ENCODE measurements at places on chromosomes 4 and X. TPM values are rescaled to one million over a fixed set of nuclear protein-coding genes. Genes with fewer than 3 reads are reported as not detected.

DNA sequence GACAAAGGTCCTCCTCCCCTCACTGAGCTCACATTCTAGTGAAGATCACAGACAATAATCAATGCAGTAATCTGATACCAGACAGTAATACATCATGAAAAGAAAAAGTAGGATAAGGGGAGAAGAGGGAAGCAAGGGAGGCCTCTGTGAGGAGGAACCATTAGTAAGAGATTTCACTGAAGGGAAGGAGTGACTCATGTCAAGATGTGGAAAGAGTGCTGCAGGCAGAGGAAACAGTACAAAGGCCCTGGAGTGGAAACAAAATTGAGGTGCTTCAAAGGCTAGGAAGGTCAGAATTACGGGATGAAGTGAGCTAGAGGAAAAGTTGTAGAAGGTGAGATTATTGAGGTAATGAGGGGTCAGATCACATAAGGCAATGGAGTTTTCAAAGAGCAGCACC, 38.1 kb downstream of the LAMTOR3 start:
- peak; percentile 23 for DNase-seq

DNA sequence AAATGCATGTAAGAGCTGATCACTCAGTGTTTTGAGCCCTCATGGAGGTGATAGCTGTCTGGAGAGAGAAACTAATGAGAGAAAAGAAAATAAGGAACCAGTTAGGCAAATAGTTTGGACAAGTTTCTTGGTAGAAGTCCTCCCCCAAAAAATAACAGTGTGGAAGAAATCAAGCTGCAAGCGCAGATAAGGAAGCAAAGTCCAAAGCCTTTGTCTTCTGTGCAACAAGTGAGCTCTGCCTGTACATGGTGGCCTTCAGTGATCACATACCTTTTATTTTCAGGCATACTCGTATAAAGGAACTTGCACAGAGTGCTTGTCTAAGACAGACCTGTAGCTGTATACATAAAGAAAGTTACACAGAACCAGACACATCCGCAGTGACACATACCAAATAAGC, 2.5 kb upstream of the UGT2A3 start:
- DNase-seq = no peak

DNA sequence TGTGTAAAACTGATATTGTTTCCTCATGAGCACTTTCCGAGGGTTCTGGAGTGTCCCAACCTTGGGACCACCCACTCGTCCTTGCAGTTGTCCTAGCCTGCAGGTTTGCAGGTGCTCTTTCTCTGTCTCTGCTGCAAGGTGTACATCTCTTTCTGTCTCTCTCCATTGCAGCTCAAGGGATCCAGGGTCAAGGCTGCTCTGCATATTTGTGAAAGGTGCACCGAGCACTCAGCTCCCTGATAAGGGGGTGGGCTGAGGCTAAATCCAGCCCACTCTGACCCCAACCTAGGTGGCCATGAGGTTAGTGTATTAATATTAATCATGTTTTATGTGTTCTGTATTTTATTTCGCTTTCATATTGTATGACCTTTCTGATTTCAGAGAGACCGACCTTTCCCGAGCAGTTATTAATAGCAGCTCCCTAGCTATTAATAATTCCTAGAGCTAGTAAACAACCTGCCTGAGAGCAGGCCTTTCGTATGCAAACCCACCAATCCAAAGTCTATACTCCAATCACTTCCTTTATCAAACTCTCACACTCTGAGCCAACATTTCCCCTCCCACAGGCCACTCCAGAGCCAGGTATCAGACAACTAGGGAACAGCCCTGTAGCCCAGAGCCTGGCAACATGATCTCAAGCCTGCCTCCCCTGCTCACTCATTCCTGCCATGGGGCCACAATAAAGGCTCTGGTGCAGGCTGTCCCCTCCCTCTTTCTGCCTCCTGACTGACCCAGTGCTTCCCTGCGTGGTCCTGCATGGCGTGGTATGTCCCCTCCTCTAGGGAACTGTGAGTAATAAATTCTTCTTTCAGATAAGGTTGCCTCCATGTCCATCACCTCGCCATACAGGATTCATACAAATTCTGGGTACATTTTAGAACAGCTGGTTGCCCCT, 73.9 kb downstream of the SLC2A9 start:
- DNase-seq = no peak

DNA sequence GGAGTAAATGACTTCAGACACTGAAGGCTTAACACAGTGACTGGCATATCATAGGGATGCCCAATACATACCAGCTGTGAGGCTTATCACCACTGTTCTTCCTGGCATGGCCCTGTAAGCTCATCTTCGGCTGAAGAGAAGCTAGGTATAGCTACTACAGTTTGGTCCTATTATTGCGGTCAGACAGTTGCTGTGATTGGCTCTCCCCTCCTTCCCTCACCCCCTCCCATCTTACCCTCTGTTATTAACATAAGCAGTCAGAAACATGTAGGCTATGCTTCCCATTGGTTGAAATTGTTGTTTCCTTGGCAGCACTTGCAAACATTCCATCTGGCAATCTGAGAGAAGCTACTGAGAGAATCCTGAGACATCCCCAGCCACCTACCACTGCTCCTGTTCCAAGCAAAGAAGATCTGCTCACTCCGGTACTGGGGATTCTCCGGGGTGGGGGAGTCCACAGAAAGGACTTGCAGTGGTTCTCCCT, at the start of gene AKAP14:
Gene AKAP14 (plus strand): TSS at position 51 of the 484 bp plus-strand sequence. CDS start 7,331 bp downstream, outside the sequence.
- DNase-seq = no peak

DNA sequence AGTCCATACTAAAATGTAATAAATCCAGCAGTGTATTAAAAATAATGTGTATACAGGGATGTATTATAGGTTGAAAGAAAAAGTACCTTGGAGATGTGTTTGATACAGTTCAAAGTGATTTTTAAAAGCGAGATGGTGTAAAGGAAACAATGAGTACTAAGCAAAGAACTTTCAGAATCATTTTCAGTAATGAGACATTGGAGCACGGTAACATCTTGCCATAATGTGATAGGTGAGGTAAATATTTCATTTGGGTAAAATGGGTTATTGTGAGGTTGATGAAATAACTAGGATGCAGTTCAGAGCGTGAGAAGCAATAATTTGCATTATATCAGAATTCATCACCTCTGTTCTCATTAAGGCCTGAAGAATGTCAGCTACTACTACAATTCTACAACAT, 25.9 kb downstream of the EIF2S3 start:
- no peak for DNase-seq

DNA sequence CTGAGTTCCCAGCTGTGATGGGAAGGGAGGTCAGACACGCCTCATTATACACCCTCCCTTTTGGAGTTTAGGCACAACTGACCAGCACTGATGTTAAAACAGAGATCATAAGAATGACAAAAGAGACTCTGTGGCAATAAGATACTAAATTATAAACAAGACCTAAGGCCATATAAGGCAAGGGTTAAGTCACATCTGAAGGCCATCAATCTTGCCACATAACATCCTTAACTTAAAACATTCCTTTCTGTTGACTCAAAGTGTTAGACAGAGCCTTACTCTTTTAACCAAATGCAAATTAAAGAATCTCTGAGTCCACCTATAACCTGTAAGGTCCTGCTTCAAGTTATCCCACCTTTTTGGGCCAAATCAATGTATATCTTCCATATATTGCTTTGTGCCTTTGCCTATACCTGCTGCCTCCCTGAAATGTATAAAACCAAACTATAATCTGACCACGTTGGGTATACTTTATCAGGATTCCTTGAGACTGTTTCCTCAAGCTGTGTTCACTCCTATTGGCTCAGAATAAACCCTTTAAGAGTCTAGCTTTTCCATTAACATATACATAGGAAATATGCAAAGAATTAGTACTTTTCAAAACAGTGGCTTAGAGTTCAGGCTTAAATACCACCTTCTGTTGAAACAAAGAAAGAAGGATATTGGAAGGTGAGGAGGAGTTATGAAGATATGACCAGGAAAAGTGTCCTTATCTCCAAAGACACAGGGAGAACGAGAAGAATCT, 214.4 kb upstream of the PPP1R2C start:
- peak; percentile 21 for DNase-seq

DNA sequence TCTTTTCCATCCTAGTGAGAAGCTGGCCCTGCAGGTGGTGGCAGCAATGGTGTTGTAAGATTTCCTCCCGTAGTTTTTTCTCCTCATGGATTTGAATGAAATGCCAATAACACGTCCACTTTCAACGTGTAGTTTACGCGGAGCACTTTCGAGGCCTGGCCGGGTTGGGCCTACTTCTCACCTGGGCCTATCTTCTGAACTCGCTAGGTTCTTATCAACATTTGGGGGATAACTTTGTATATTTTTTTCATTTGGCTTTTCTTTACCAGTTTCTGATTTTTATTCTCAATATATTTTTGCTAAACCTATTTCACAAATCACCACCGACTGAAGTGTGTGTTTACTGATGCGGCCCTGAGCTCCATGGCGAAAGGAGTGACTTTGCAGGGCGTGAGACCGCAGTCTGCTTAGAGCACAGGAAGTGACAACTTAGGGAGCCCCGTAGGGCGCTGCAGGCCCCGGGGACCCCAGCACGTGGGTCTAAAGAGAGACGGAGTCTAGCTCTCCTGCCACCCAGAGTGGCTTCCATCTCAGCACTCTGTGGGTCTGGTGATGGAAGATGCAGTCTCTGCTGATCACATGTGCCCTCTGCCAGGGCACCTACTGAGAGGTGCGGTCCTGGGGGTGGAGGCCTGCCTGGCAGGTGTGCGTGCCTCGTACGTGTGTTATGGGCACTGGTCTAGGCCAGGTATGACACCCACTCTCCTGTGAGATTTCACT, 29.1 kb downstream of the NELFA start:
- DNase-seq = no peak

GRCh38 chrX:40470830-40471429, 109.8 kb upstream of the ATP6AP2 start:
- DNase-seq = no peak

DNA sequence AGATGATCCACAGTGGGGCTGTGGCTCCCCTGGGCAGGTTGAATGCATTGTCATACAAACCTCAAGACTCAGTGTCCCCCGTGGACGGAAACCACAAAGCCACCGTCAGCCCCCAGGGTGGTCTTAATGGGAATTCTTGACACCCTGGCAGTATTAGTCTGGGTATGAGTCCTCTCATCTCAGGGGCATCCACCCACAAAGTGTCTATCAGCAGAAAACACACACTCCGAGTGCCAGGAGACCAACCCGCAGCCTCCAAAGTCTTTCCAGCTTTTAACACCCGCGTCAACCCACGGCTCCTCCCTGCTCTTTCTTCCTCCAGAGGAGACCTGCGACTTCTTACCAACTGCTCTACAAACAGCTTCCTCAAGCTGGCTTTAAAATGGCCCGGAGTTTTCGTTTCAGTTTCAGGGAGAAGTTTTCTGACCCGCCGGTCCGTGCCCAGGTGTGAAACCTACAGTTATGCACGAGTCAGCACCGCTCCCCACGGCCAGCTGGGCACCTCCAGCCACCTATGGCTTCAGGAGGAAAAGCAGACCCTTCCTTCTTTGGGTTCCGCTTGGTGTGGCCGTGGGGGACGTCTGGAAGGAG, 14.4 kb upstream of the ASMTL start:
- DNase-seq = no peak

GRCh38 chr4:100609810-100610209, 92.0 kb upstream of the EMCN start:
- no peak for DNase-seq

- no peak for DNase-seq
Measured at GRCh38 chr4:74724979-74725378, 69.3 kb downstream of the BTC start.

- no peak for DNase-seq
Measured at GRCh38 chr4:140080883-140081282, 73.1 kb downstream of the MAML3 start.

- no peak for DNase-seq
Measured at GRCh38 chrX:29281078-29281742, 694.0 kb downstream of the IL1RAPL1 start.

GRCh38 chr4:76215077-76215476, 1.5 kb upstream of the SCARB2 start:
- no peak for DNase-seq

DNA sequence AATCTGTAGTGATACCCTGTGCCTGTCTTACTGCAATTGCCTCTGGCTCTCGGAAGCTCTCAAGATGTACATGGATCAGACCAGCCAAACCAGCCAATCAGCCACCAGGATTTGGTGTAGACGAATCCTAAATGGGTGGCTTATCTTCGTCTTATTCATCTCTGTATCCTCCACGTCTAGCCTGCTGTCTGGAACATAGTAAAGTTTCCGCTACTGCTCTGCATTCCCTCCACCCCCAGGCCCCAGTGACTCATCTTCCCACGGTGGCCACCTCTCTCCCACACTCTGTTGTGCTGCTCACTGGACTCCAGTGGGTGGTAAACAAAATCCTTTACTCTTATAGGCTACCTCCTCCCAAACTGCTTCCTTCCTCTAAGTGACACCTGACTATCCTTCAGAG, 37.8 kb downstream of the SEPTIN6 start:
- peak; percentile 42 for DNase-seq

DNA sequence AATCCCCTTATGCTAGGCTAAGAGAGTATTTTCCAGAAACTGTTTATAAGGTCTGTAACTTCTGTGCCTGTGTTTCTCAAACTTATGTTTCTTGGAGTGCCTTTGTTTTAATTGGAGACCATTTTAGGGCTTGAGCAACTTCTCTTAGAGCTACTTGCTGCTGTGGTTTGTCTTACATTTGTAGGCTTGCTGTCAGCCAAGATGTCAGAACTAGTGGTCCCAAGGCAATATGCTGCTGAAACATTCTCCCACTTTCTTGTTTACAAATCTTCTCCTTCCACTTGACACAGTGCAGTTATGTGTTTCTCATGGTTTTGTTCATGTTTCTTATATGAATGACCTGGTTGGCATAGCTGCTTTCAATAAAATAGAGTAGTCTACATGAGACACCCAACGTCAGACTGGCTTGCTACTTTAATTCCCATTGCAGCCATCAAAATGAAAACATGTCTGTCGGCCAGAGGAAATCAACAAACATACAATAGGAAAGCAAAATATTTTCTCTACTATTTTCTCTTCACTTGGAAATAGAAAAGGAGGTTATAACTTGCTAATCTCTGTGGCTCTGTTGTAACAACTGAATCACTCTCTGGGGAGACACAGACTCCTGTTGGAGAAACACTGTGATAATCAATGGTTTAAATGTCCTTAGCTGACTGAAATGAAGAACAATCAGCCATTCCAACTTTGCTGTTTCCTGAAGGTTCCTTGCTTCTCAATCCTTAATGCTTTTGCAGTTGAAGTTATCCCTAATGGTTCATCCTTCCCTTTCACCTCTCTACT, 426.4 kb downstream of the PDGFC start:
- DNase-seq = no peak

The GAGE13 gene
- total RNA-seq = not detected

The RNF212 gene
- total RNA-seq = not detected

The HTR2C gene
- total RNA-seq = not detected

The PIM2 gene
- total RNA-seq = 11.9 TPM

The EDNRA gene
- not detected for total RNA-seq

The GYPE gene
- total RNA-seq = not detected

The AGTR2 gene
- total RNA-seq = 0.25 TPM

The COL4A6 gene
- 0.21 TPM for total RNA-seq

The CYSLTR1 gene
- not detected for total RNA-seq

The PHOX2B gene
- not detected for total RNA-seq

The GLRB gene
- total RNA-seq = 2.0 TPM

The MAGEA4 gene
- not detected for total RNA-seq

The MAB21L2 gene
- 52.5 TPM for total RNA-seq

The TEX11 gene
- not detected for total RNA-seq

The ARHGAP10 gene
- 10.3 TPM for total RNA-seq

The SSX4 gene
- total RNA-seq = not detected
